ENCODE measurements at places on chromosomes 6 and 20. TPM values are rescaled to one million over a fixed set of nuclear protein-coding genes. Genes with fewer than 3 reads are reported as not detected.

TUBB2B gene
- 18.3 TPM for total RNA-seq

GRM1 gene
- total RNA-seq = not detected

RBM38 gene
- total RNA-seq = 13.3 TPM

CABLES2 gene
- total RNA-seq = 2.4 TPM

SNTA1 gene
- total RNA-seq = 10.9 TPM

ULBP2 gene
- total RNA-seq = 13.7 TPM

RUNX2 gene
- 8.3 TPM for total RNA-seq

JAG1 gene
- total RNA-seq = 9.5 TPM

PRICKLE4 gene
- total RNA-seq = 1.2 TPM

OR2B6 gene
- total RNA-seq = not detected

NANP gene
- total RNA-seq = 12.6 TPM

BNIP5 gene
- total RNA-seq = not detected

SNRPB gene
- total RNA-seq = 99.8 TPM

ZNF165 gene
- 0.30 TPM for total RNA-seq

SOX18 gene
- not detected for total RNA-seq

ADGRF4 gene
- total RNA-seq = 0.23 TPM

TSPO2 gene
- total RNA-seq = not detected

OR11A1 gene
- not detected for total RNA-seq

LAMA4 gene
- 174 TPM for total RNA-seq

GPLD1 gene
- 0.32 TPM for total RNA-seq

GABRR1 gene
- not detected for total RNA-seq

PSORS1C1 gene
- 0.89 TPM for total RNA-seq

SRSF6 gene
- total RNA-seq = 35.0 TPM

DEFB124 gene
- total RNA-seq = not detected

KIF13A gene
- 43.1 TPM for total RNA-seq

SEMG1 gene
- not detected for total RNA-seq

COL11A2 gene
- total RNA-seq = 0.37 TPM

GRM4 gene
- 0.30 TPM for total RNA-seq

RAET1G gene
- 1.8 TPM for total RNA-seq

NR2E1 gene
- total RNA-seq = not detected

MYBL2 gene
- total RNA-seq = 4.9 TPM

PROKR2 gene
- not detected for total RNA-seq

TRIM38 gene
- 11.6 TPM for total RNA-seq

CNR1 gene
- not detected for total RNA-seq

APCDD1L gene
- total RNA-seq = 92.5 TPM

ADGB gene
- not detected for total RNA-seq

ENPP5 gene
- total RNA-seq = not detected

FERMT1 gene
- total RNA-seq = 10.9 TPM

PTPN1 gene
- total RNA-seq = 22.6 TPM

CST1 gene
- total RNA-seq = not detected

VSX1 gene
- not detected for total RNA-seq

NMBR gene
- total RNA-seq = not detected

PTCHD4 gene
- total RNA-seq = 5.9 TPM

ATAT1 gene
- 5.6 TPM for total RNA-seq

SCRT2 gene
- not detected for total RNA-seq

BPIFB2 gene
- not detected for total RNA-seq

CD109 gene
- 58.7 TPM for total RNA-seq

MLN gene
- not detected for total RNA-seq

B3GALT4 gene
- 4.2 TPM for total RNA-seq

STMN3 gene
- total RNA-seq = 2.7 TPM

DUSP15 gene
- total RNA-seq = not detected

XKR7 gene
- total RNA-seq = not detected

NFYA gene
- 25.1 TPM for total RNA-seq

RAB44 gene
- not detected for total RNA-seq

AKAP12 gene
- 99.7 TPM for total RNA-seq

SNX21 gene
- total RNA-seq = 34.7 TPM

SLC35D3 gene
- not detected for total RNA-seq

TUBB2A gene
- 172 TPM for total RNA-seq
